ENCODE measurements at places on chromosomes 2 and 18. TPM values are rescaled to one million over a fixed set of nuclear protein-coding genes. Genes with fewer than 3 reads are reported as not detected.

Gene LRRC30
- total RNA-seq: not detected

Gene UGT1A1
- not detected for total RNA-seq

Gene DTNA
- 229 TPM for total RNA-seq

Gene RUFY4
- not detected for total RNA-seq

Gene MAPK4
- 1.2 TPM for total RNA-seq

DNA sequence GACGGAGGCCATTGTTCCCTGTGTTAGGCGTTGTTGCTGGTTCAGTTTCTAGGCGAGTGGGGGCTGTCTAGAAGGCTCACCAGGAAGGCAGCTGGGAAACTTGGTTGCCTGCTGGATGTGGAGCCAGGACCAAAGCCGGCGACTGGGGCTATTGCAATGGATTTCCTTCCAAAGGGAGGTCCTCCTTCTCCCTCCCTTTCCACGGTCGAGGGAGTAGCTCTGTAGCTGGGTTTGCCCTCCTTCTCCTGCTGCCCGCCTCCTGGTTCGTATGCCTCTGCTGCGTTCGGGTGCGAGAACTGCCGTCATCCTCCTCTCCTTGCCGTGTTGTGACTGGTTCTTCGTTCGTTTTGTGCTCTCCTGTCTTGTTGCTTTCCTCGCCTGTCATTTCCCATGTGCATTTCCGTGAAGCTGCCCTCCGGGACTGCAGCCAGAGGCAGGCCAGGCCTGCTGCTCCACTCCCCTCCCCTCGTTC is 203.4 kb downstream of the NEDD4L start:
- H3K4me3 ChIP-seq: peak overlapping the region; percentile 1
- no peaks in the 10 kb centered on the region for H3K4me1 ChIP-seq
- peak overlapping the region; percentile 48 for H3K27ac ChIP-seq
- H3K27me3 ChIP-seq: no peaks in the 10 kb centered on the region
- DNase-seq: no peak
- H3K36me3 ChIP-seq: no peaks in the 10 kb centered on the region

- H3K27me3 ChIP-seq: no peaks in the 10 kb centered on the region
- no peak for DNase-seq
- H3K27ac ChIP-seq: no peak overlapping the region
- no peaks in the 10 kb centered on the region for H3K36me3 ChIP-seq
Measured at GRCh38 chr2:208782097-208782496, 375.5 kb downstream of the PTH2R start.

- DNase-seq: no peak
- H3K4me1 ChIP-seq: no peaks in the 10 kb centered on the region
- H3K4me3 ChIP-seq: no peak overlapping the region
- H3K36me3 ChIP-seq: no peaks in the 10 kb centered on the region
Measured at GRCh38 chr2:147172493-147173188, 672.2 kb upstream of the ACVR2A start.

DNA sequence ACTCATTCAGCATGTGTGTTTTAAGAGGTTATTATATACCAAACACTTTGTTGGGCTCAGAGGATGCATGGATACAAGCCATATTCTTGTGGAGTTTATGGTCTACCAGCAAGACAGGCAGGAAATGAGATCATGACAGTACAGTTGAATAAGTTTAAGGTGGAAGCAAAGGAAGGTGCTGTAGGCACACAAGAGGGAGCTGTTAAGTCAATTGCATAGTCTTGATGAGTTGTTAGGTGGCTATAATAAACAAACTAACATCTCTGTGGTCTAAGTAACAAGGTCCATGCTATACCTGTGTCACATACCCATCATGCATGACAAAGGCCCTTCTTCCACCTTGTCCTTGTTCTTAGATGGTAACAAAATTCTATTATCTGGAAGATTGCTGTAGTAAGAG is 538.3 kb downstream of the CNTNAP5 start:
- no peaks in the 10 kb centered on the region for H3K27me3 ChIP-seq
- DNase-seq: no peak
- no peak overlapping the region for H3K4me3 ChIP-seq

DNA sequence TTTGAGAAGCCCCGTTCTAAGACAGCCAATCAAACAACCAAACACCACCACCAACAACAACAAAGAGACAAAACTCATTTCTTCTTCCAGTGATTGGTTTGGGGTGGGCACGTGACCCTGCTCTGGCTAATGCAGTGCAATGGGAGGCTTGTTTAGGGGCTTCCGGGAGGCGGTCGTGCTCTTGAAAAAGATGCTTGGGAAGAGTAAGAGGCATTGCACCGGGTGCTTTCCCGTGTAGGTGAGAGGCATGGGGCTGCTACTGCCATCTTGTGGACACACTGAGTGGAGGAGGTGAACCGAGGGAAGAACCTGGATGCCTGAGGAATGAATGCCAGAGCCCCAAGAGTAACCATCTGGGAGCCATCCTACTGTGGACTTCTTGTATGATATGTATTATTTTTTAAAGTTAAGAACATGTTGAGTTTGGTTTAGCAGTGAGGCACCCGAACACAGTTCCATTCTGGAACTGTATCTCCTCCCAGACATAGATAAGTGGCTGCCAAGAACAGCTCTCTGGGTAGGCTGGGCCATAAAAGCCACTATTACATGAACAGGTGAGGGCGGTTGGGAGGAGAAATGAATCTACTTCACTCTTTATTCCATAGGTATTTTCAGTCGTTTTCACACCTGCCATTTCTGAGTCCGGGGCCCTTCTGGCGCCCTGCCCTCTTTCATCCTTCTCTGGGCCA is 19.1 kb upstream of the ARHGAP25 start:
- H3K4me3 ChIP-seq: no peak overlapping the region
- no peak overlapping the region for H3K27ac ChIP-seq
- H3K36me3 ChIP-seq: no peaks in the 10 kb centered on the region
- no peaks in the 10 kb centered on the region for H3K4me1 ChIP-seq
- no peaks in the 10 kb centered on the region for H3K27me3 ChIP-seq
- peak; percentile 39 for DNase-seq

- H3K36me3 ChIP-seq: no peaks in the 10 kb centered on the region
- peak; percentile 86 for DNase-seq
- peak overlapping the region; percentile 85 for H3K27ac ChIP-seq
Measured at GRCh38 chr2:217652761-217653639, 349.8 kb downstream of the TNS1 start.

DNA sequence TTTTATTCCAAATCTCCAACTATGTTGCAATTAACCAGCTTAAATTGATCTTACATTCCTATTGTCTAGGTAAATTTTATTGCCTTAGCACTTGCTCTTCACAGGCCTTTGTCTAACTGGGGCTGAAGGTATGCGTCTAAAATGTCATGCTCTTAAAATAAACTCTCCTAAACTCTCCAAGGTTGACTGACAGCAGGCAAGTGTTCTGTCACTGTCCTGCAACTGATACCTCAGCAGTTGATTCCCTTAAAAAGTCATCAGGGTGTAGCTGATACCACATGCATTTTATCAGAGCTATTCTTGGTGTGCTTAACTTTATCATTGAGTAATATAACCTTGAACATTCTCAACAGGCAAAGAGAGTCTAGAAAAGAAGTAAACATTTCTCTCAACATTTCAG is 680 bp downstream of the TTN start:
- no peaks in the 10 kb centered on the region for H3K27me3 ChIP-seq
- no peaks in the 10 kb centered on the region for H3K36me3 ChIP-seq
- H3K4me1 ChIP-seq: no peaks in the 10 kb centered on the region
- no peak overlapping the region for H3K27ac ChIP-seq
- no peak for DNase-seq
- no peak overlapping the region for H3K4me3 ChIP-seq

GRCh38 chr2:107137706-107138105 is 251.7 kb upstream of the ST6GAL2 start:
- H3K27me3 ChIP-seq: no peaks in the 10 kb centered on the region
- H3K27ac ChIP-seq: no peak overlapping the region
- no peaks in the 10 kb centered on the region for H3K4me1 ChIP-seq
- no peak for DNase-seq
- no peaks in the 10 kb centered on the region for H3K36me3 ChIP-seq

GRCh38 chr2:97906307-97906706 is 89.4 kb downstream of the TMEM131 start:
- no peaks in the 10 kb centered on the region for H3K36me3 ChIP-seq
- no peak for DNase-seq
- H3K4me3 ChIP-seq: no peak overlapping the region
- H3K4me1 ChIP-seq: no peaks in the 10 kb centered on the region
- no peaks in the 10 kb centered on the region for H3K27me3 ChIP-seq

- H3K4me3 ChIP-seq: peak overlapping the region; percentile 78
- peaks cover 6% of the 10 kb centered on the region for H3K4me1 ChIP-seq
- peak overlapping the region; percentile 100 for H3K27ac ChIP-seq
- no peaks in the 10 kb centered on the region for H3K36me3 ChIP-seq
Measured at GRCh38 chr2:70086278-70086837, 919 bp upstream of the PCBP1 start.

DNA sequence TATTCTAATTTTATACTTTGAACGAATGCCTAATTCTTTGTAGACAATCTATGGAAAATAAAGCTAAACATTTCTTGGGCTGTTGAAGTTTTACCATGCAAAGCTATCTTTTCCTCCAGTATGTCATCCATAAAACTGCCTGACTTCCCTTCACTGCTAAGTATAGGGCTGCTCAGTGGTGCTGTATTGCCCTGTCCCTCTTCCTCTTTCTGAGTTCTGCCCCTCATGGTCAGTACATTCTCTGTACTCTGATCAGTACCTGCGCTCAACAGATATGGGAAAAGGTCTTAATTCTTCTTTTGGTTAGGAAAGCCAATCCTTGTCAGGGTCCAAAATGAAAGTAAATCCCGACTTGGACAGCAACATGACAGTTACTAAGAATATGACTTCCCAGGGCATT is 321.9 kb downstream of the RAD51AP2 start:
- H3K4me3 ChIP-seq: no peak overlapping the region
- no peaks in the 10 kb centered on the region for H3K4me1 ChIP-seq
- no peak for DNase-seq
- H3K27me3 ChIP-seq: no peaks in the 10 kb centered on the region
- no peak overlapping the region for H3K27ac ChIP-seq

GRCh38 chr2:197268786-197269584 is 41.6 kb downstream of the ANKRD44 start:
- no peaks in the 10 kb centered on the region for H3K27me3 ChIP-seq
- no peaks in the 10 kb centered on the region for H3K4me1 ChIP-seq
- no peak for DNase-seq
- H3K27ac ChIP-seq: no peak overlapping the region

All from uterus (tissue), 4 donors.